Cerebellar cortex (tissue), 1 donor: ENCODE measurements at places on chromosomes 7 and 10.
A peak's percentile ranks its signal among the peaks of the same experiment; 100 is the strongest.

GRCh38 chr7:21417647-21418046, 10.2 kb upstream of the SP4 start:
- DNase-seq = no peak

GRCh38 chr7:130486114-130486953, 5.6 kb upstream of the MEST start:
- DNase-seq = peak; percentile 66

DNA sequence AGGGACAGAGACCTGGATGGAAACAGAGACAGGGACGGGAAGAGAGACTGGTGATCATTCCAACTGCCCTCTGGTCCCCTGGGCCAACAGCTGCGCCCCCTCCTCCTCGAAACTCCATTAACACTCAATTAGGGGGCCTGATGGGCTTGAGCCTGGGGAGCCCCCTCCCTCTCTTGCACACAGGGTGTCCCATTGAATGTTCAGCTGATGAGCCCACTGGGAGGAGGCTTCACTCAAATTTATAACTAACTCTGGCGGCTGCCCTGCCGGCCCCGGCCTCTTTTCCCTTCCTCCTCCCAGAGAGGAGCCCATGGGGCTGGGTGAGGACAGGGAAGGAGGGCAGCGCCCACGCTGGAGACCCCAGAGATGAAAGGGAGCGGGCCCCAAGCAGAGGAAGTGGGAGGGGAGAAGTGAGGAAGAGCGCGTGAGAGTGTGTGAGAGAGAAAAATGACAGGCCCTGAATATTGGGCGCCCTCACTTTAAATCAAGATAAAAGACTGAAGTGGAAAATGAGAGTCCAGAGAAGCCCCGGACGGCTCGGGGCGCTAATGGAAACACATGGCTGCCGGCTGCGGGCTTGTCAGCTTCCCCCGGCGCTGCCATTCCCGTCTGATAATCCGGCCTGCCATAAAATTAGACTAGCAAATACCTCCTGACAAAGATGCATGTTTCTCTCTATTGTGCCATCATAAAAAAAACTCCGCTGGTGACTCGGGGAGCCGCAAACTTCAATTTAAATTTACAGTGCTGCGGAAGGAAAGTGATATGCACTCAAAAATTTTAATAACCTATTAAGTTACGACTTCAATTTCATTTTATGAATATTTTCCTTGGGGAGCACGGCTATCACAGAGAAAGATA, 58.0 kb upstream of the PAX2 start:
- DNase-seq = no peak

DNA sequence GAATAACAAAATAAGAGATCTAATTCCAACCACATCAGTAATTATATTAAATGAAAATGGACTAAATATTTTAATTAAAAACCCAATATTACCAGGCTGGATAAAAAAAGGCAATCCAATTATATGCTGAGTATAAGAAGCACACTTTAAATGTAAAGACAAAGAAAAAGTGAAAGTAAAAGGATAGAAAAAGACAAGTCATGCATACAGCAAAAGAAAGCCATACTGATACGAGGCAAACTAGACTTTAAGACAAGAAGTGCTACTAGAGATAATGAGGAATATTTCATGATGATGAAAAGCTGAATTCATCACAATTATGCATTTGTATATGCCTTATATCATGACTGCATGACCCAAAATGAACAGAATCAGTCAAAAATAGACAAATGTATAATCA, 628.6 kb downstream of the PHTF2 start:
- DNase-seq = no peak

GRCh38 chr10:63549810-63550209, 28.6 kb downstream of the REEP3 start:
- DNase-seq = peak; percentile 83

GRCh38 chr7:148253629-148254028, 336.9 kb upstream of the C7orf33 start:
- DNase-seq = no peak

DNA sequence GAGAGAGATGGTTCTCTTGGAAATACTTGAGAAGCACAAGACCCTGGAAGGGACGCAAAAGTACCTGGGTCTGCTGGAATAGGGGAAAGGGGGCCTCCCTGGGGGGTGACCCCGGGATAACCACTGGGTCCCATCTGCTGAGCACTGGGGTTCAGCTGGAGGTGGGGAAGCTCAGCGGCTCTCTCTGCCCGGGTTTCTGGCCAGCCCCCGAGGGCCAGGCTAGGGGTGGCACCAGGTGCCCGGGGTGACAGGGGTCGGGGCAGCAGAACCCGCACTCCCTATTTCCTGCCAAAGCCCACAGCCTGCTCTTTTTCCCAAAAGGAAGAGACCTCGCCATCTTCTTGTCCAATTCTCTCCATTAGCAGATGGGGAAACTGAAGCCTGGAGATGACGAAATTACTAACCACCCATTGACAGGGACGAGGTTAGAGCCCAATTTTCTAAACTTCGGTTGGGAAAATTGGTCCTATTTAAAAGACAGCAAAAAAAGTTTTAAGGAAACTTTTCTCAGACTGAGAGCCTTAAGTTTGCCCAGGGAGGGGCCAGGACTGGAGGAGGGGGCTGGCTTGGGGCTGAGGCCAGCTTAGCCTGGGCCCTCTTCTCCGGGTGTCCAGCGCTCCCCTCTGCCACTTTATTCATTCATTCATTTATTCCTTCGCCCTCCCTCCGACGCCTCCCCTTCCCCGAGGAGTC, 17.8 kb upstream of the GATA3 start:
- no peak for DNase-seq

DNA sequence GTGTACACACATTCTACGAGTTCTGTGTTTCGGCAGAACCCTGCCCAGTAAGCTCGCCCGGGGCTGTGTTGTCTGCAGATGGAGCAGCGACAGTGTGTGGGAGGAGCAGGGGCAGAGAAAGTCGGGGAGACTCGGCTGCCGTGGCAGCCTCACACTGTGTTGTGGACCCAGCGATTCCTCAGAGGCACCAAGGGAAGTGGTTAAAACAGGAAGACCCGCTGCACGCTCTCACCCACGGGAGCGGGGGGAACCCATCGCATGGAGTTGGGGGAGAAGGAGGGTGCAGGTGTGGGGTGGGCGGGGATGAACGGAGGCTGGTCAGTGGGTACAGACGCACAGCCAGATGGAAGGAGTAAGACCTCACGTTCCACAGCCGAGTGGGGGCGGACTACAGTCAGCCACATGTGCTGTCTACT, 250.2 kb downstream of the ELFN1 start:
- no peak for DNase-seq

DNA sequence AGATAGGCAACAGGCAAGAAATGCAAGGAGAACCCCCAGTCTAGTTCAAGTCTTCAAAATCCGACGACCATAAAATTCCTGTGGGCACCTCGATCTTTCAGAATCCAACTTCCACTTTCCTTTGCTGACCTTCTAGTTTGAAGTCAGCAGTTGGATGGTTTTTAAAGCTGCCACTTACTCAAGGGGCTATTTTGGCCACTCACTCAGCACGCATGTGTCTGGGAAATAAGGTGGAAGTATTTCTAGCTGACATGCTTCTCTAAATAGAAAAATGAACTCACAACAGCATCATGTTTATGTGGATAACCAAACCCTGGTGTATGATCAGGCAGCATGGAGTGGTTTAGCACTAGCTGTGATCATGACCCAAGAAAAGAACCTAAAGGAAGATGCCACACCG, at the start of gene NRAP:
Gene NRAP (minus strand): TSS at position 134 of the 400 bp plus-strand sequence. CDS start 159 bp downstream, outside the sequence.
- DNase-seq = no peak
